ENCODE measurements at places on chromosomes 6 and 20.

DNA sequence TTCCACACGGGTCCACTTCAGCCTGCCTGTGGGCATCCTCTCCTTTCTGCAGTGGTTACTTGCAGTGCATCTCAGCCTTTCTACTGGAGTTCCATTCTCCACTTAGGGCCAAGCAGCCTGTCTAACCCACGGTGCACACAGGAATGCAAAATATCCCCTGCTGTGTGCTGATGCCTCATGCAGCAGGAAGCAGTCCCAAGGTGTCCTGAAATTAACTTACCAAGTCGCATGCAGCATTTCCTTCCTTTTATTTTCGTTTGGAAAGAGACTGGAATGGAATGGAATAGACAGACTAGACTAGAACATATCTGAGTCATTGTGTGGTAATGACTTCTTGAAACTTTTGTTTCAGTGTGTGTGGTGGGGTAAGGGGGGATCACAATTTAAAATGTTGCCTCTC is 25.9 kb upstream of the FOXQ1 start:
- peak; percentile 26 for DNase-seq

- DNase-seq, result no peak
Measured at GRCh38 chr6:162532283-162533008, 195.1 kb downstream of the PRKN start.

- DNase-seq, result no peak
Measured at GRCh38 chr6:156889469-156889868, 112.3 kb downstream of the ARID1B start.

- no peak for DNase-seq
Measured at GRCh38 chr20:49616154-49617007, 48.4 kb upstream of the PTGIS start.

DNA sequence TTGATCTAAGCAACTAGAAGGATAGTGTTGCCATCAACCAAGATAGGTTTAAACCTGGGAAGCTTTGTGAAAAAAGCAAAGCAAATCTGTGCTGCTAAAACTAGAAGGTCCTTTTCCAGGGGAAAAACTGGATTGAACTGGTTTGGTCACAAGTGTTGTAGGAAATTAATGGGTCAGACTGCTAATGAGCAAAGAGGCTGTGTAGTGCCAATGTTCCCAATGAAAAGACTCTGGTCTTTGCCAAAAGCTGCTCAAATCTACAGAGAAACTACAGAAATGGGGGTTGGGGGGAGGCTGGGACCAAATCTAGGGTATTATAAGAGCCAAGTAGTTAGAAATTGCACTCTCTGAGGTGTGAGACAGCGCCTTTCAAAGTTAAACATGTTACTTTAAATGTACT is 85.0 kb downstream of the PLCG1 start:
- DNase-seq, result no peak

DNA sequence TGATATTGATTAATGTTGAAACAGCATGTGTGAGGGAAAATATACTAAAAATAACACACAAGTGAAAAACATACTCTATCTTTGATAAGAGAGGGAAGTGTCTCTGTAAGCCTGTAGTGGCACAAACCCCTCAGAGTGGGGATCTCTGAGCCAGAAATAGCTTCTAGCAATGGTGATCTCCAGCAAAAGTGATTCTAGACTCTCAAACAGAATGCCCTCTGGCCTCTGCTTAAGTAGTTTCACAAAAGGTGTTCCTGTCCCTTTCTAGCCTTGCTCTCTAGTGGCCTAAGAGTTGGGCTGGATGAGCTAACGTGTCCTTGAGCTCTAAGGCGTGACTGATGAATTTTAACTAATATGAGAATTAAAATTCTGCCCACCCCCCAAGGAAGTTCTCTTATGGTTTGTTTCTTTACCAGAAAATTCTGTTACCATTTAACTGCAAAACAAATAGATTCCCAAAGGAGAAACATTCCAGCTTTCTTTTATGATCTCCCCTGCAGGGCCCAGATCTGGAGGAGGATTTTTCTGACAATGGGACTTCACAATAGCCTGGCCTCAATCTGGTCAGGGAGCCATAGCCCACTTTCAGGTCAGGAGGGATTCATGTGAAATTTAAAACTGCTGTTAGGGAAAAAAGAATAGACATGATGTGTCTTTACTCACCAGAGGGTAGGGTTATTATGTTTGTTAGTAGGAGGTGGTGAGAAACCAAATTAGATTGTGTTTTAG is 182.5 kb upstream of the LAMP5 start:
- DNase-seq, result no peak

DNA sequence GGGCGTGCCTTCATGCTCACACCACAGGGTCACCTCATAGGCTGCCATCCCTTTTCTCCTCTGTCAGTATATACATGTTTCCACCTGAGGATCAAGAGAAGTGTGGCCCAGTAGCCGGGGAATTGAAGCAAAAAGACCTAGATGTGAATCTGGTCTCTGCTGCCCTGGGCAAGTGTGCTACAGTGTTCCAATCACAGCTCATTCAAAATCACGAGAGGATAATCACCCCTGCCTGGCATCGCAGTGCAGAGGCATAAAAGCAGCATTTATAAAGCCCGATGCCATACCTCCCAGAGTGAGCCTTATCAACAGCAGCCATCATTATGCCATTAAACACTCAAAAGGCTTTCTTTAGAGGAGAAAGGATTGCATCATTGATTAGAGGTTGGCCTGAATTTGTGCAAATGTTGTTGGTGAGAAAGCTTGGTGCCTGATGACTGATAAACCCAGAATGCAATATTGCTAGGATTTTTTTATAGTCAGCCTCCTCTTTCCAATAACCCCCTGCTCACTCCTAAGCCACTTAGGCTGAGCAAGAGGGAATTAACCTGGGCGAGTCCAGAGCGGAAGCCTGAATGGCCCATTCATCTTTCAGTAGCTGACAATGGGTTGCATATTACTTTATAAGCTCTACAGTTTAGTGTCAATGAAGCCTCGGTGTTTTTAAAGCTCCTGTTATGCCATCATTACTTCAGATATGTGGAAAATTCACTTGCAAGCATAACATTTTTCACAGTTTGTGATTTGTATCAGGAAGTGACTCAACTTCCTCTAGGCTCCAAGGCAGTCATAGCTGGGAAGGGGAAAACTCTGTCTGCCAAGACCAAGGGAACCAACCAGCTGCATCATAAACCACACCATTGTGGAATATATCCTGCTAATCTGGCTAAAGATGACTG is 92.5 kb upstream of the NXT1 start:
- no peak for DNase-seq

GRCh38 chr6:132888701-132889100 is 74.3 kb downstream of the RPS12 start:
- no peak for DNase-seq

DNA sequence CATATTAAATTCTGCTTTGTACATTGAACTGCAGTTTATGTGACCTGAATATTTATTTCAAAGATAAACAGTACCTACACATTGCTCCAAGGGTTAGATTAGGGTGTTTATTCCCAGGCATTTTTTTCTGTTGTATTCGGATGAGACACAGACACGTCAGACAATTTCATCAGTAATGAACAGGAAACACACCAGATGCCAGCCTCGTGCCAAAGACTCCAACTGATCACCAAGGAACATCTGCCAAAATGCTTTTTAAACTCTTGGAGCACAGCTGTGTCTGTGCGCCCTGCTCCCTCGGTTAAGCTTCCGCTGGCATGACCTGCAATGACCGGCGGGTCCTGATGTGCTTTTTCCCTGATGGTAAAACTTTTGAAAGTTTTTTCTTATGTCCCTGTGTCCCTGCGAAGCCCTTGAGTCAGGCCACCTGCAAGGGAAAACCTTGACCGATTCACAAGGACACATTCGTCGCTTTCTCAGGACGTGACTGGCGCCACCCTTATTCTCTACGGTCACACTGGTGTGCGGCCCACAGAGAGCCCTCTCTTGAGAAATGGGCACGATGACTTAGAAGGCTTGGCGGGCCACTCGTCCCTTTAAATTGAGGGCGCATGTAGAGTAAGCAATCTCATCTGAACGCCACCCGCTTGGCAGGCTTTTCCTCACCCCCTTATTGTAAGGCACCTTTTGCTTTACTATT is 173.9 kb downstream of the QKI start:
- no peak for DNase-seq

DNA sequence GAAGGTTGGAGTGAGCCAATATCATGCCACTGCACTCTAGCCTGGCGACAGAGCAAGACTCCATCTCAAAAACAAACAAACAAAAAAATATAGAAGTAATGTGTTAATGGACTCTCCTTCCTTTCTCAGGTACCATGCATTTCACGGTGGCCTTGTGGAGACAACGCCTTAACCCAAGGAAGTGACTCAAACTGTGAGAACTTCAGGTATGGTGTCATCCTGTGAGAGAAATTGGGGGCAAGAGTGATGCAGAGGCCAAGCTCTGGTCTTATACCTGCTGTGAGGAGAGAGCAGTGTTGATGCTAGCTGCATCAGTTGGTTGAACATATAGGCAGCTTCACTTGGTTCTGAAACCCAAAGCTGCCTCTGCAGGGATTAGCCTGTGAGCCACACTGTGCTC is 6.2 kb downstream of the ITCH start:
- DNase-seq, result no peak

- no peak for DNase-seq
Measured at GRCh38 chr6:36015666-36016065, 8.8 kb downstream of the SLC26A8 start.

DNA sequence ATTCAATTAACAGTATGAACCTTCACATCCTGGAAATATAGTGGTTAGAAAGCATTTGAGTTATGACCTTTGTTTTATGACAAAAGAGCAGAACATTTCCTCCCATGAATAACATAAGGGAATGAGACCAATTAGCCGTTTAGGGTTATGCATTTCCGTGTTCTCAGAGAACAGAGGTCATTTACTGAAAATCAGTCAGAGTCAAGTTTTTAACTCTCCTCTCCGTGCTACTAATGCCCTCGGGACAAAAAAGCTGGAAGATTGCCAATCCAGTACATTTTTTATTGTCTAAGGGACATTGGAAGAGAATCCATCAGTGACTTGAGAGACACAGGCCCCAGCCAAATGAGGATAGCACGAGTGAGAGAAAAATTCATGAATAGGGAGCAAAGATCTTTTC is 632.7 kb downstream of the RFPL4B start:
- DNase-seq, result no peak

- DNase-seq, result no peak
Measured at GRCh38 chr20:43357352-43357751, 100.3 kb upstream of the SRSF6 start.

- DNase-seq, result no peak
Measured at GRCh38 chr6:139882977-139883728, 508.7 kb upstream of the CITED2 start.

GRCh38 chr6:11404838-11405237 is 132.7 kb upstream of the TMEM170B start:
- no peak for DNase-seq

- DNase-seq, result no peak
Measured at GRCh38 chr6:151229401-151230276, 10.1 kb upstream of the AKAP12 start.

- no peak for DNase-seq
Measured at GRCh38 chr6:132251711-132252110, 149.6 kb downstream of the MOXD1 start.

Measured in thyroid gland (tissue), 4 donors.